ENCODE measurements at places on chromosomes 7 and 10.

- no peak for DNase-seq
Observed at GRCh38 chr7:157359581-157359980, 22.8 kb downstream of the DNAJB6 start.

DNA sequence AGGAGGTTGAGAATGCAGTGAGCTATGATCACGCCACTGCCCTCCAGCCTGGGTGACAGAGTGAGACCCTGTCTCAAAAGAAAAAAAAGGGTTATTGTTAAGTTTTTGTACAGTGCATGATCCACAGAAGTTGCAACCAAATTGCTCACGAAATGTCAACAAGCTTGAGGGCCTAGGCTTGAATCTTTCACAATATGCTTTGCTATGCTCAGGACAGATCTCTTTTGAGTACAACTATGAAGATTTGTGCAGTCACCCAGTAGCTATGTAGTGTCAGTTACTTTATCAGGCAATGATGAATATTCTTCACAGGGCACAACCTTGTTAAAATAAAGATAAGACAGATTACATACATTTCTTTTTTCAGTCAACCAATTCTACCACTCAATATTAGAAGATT, 109.2 kb downstream of the PRTFDC1 start:
- no peak for DNase-seq

DNA sequence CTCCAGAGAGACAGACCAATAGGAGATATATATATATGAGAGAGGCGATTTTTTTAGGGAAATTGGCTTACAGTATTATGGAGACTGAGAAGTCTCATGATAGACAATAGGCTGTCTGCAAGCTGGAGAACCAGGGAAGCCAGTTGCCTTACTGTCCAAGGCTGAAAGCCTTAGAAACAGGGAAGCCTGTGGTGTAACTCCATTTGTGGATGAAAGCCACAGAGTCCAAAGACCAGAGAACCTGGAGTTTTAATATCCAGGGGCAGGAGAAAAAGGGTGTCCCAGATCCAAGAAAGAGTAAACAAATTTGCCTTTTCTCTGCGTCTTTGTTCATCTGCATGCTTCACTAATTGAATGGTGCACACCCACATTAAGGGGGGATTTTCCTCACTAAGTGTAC, 71.6 kb upstream of the TEX47 start:
- no peak for DNase-seq

GRCh38 chr7:5216931-5217330, 26.9 kb downstream of the WIPI2 start:
- no peak for DNase-seq

GRCh38 chr7:54888067-54888733, 129.2 kb upstream of the SEC61G start:
- DNase-seq: no peak

- DNase-seq: no peak
Observed at GRCh38 chr7:98283127-98283886, 1.8 kb downstream of the BRI3 start.

GRCh38 chr7:155234950-155235789, 62.5 kb upstream of the INSIG1 start:
- no peak for DNase-seq

DNA sequence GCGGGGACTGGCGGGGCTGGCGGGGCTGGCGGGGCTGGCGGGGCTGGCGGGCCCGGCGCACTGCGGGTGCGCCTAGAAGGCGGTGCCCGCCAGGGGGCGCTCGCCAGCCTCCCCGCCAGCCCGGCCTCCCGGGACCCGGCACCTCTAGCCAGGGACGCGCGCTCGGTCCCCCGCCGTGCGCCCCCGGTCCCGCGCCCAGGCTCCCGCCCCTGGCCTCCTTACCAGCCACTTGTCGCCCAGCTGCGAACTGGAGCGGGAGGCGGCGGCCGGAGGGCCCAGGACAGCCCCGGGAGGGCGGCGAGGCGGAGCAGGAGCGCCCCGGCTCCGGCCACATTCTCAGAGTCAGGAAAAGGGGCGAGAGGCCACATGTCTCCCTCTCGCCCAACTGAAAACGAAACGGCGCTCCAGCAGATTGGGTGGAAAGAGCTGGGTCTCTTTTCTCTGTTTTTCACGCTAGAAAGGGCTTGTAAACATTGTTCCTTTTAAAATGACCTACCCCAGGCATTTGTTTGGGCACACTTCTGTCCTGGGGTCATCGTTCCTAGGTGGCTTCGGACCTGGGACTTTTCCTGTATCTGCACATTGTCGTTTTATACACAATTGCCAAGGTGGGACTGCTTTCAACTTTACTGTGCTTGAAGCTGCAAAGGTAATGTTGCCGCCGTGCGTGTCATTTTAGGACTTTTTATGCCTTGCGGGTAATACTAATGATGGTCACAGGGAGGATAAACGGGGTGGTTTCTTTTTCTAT, 378 bp upstream of the PRKCQ start:
- no peak for DNase-seq

- DNase-seq: no peak
Observed at GRCh38 chr10:117884592-117884991, 162.1 kb downstream of the RAB11FIP2 start.

Measured in iPS DF 6.9 (cell line).